ENCODE measurements at places on chromosomes 4 and X. TPM values are rescaled to one million over a fixed set of nuclear protein-coding genes. Genes with fewer than 3 reads are reported as not detected.

CXorf49B gene
- total RNA-seq, result not detected

KCND1 gene
- total RNA-seq, result 0.81 TPM

SFRP2 gene
- not detected for total RNA-seq

GLOD5 gene
- total RNA-seq, result not detected

JCHAIN gene
- not detected for total RNA-seq

PLS3 gene
- 157 TPM for total RNA-seq

SULT1E1 gene
- total RNA-seq, result 10.2 TPM

SLC9B1 gene
- total RNA-seq, result 0.72 TPM

HSPA4L gene
- total RNA-seq, result 0.54 TPM
